ENCODE measurements at places on chromosomes 13 and 19.

GRCh38 chr13:24650161-24650560 lies 30.0 kb upstream of the ATP12A start:
- no peak for DNase-seq

DNA sequence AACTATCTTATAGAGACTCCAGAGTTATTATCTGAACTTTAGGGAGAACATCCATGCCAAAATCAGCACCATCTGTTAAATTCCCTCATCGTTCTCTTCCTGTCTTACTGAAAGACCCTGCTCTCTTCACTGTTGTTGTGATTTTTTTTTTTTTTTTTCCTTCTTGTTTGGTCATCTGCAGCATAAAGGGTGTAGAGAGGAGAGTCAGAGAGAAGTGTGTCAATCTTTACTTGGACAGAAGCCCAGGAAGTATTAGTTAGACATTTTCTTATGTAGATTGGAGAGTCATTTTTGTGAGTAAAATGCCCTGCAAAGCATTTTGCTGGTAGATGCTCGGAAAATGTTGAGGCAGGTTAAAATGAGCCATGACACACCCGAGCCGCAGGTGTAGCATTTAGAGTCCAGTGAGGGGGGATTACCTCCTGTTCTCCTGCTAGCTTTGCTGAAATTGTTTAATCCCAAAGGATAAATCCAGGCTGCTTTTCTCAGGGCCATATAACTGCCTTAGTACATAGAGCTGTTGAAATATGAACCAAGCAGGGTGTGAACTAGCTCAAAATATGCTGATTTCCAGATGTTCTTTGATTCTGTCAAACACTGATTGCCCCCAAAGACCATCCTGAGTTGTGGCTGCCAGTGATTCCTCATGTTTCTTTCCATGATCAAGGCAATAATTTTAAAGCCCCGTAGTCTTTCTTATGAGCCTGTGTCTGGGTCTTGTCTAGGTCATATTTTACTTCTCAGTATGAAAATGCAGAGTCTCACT lies 143.5 kb downstream of the DCT start:
- peak; percentile 71 for DNase-seq

DNA sequence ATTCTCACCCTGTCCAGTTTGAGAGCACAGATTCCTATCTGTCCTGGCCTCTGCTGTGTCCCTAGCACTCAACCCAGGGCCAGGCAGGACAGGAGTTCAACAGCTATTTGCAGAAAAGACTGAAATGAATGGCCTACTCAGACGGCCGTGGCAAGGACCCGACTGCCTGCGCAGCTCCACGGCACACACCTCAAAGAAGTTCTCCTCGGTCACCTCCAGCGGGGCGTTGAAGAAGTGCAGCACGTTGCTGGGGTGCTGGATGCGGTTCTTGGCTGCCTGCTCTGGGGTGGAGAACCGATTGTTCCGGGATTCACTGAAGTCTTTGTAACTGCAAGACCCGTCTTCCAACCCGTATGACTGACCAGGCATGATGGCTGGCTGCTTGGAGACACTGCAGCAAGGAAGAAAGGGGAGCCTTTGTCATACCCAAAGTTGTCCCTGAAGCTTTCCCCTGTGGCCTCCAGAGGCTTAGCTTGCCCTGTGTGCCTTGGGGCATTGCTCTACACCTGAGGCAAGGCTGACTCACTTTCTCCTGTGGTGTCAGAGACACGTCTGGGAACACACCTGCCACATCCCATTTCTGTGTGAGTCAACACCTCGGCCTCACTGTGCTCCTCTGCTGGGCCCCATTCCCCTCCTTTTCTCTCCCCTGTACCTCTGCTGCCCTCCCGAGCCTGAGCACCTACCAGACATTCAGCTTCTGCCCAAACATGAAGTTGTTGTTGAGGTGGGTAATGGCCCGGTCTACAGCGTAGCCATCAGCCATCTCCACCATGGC lies 6.8 kb upstream of the ECH1 start:
- DNase-seq: no peak

DNA sequence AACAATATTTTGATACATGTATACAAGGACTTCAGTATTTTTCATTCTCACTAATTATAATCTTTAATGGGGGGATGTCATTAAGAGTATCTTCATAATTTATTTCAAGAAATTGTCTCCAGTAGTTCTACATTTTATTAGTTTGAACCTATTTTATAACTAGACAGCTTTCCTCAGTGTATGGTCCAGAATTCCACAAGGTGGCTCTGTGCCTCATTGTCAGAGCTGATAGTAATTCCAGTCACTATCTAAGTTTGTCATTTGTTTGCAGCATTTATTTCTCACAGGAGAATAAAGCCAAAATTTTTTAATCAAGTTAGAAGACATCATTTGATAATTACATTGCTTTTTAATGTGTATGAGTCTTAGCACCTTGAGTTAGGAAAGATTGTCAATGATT lies 1633.0 kb upstream of the PCDH20 start:
- DNase-seq: no peak

- DNase-seq: peak; percentile 44
These were observed 4.3 kb downstream of the DOT1L start for GRCh38 chr19:2167896-2168618.

GRCh38 chr13:112904436-112904960 lies 64.5 kb upstream of the MCF2L start:
- no peak for DNase-seq

- no peak for DNase-seq
These were observed 776.3 kb downstream of the EFNB2 start for GRCh38 chr13:105758918-105759860.

DNA sequence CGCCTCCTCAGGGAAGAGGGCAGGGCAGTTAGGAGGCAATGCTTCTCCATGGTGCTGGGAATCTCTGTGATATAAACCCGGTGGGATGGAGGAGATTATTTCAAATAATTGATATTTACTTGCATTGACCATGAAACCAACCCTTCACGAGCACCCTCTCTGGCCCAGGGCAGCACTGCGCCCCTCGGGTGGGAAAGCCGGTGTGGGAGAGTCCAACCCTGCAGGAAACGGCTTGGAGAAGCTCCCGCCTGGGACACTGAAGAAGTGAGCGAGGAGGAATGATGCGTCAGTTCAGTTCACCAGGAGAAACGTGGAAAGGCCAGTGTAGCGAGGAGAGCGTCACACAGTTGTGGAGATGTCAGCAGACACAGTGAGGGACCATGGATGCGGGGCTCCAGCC lies 99.9 kb downstream of the COL4A2 start:
- DNase-seq: no peak

- DNase-seq: no peak
These were observed 666.4 kb downstream of the OLFM4 start for GRCh38 chr13:53694814-53695532.

DNA sequence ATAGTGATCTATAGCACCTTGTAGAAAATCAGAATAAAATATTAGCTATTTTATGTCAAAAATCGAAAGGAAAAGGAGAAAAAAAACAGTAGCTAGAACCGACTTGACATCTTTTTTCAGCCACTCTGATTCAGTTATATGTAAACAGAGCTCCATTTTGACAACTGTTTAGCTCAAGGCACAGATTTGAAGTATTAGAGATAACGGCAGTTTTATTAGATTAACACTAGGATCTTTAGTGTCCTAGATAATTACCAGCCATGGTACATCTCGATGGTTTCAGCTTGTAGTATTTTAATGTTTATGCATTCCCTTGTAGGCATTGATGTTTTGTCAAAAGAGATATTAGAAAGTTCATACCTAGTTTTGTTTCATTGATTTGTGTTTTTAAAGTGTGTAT lies 67.3 kb downstream of the PCDH17 start:
- no peak for DNase-seq

- DNase-seq: no peak
These were observed 266.7 kb downstream of the SPRY2 start for GRCh38 chr13:80074143-80074752.

DNA sequence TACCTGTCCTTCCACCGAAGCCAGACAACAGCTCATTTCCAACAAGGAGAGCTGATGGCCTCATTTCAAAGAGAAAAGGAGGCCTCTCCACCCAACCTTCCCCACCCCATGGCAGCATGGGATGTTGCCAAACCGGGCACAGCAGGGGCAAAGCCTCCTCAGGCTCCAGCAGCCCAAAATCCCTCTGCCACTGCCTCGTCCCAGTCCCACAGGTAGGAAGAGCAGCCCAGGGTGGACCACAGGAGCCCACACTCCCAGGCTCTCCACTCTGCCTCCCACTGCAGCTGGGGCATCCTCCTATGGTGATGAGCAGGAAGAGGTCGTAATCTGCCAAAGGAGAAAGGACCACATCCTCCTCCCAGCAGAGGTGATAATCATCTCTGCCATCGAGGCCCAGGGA lies 50.9 kb downstream of the PEPD start:
- no peak for DNase-seq

- peak; percentile 18 for DNase-seq
These were observed 30.8 kb downstream of the TMED1 start for GRCh38 chr19:10805065-10805757.

GRCh38 chr13:93224535-93224934 lies 2.1 kb upstream of the GPC6 start:
- peak; percentile 73 for DNase-seq

DNA sequence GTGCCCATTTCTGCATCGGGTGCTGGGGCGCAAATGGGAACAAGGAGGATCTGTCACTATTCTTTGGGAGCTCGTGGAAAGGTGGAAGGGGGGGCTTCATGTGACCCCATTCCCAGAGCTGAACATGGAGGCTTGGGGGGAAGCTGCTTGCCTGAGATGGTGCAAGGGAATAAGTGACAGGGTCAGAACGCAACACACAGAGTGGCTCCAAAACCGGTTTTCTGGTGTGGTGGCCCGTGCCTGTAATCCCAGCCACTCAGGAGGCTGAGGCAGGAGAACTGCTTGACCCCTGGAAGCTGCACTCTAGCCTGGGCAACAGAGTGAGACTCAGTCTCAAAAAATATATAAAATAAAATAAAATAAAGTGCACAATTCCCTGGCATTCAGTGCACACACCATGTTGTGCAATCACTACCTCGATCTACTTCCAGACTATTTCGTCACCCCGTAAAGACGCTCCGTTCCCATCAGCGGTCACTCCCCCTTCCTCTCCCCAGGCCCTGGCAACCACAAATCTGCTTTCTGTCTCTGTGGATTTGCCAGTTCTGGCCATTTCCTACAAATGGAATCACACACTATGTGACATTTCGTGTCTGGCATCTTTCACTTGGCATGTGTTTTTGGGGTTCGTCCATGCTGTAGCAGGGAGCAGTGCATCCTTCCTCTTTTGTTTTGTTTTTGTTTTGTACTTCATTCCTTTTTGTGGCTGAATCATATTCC lies 18.2 kb upstream of the COMP start:
- DNase-seq: peak; percentile 96

DNA sequence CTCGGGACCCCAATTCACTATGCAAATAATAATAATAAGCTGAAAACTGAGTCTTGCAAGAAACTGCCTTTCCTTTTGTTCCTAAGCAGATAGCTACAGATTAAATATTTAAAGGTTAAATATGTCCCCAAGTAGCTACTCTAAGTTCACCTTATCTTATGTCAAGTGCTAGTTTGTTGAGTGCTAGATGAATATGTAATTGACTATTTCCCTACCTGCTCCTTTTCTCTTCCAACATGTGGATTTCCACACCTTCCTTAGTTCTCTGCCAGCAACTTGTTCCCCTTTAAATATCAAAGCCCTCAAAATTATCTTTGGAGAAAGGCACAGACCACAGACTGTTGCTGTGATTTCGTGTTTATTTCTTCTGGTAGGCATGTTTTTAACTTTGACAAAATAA lies 709.2 kb upstream of the SLITRK1 start:
- DNase-seq: no peak

DNA sequence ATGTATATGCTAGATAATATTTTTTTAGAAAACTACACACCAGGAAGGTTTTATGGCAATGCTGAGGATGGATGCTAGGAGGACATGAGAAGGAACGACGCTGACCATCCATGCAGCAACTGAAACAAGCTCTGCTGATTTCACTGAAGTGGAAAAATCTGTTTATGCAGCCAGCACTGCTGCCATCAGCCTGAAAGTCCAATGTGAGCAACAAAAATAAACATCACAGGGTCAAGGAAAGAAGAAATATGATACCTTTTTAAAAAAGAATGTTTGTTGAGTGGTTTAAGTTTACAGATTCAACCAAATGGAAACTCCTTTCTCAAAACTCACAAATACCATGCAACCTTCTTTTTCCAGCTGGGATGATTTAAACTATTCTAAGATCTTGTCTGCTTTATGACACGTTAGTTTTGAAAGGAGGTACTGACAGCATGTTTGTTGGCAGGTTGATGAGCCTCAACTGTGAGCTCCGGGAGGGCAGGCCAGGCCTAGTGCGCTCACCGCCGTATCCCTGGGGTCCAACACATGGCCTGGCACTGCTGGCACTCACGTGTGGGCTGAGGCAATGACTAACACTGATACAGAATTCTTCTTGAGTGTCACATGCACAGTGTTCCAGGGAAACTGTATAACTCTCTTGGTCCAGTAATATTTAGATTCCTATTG lies 46.8 kb downstream of the LATS2 start:
- DNase-seq: peak; percentile 82

GRCh38 chr13:113928685-113929627 lies 44.9 kb downstream of the C13orf46 start:
- peak; percentile 71 for DNase-seq

- no peak for DNase-seq
These were observed 42.2 kb upstream of the TEX29 start for GRCh38 chr13:111278258-111278657.

DNA sequence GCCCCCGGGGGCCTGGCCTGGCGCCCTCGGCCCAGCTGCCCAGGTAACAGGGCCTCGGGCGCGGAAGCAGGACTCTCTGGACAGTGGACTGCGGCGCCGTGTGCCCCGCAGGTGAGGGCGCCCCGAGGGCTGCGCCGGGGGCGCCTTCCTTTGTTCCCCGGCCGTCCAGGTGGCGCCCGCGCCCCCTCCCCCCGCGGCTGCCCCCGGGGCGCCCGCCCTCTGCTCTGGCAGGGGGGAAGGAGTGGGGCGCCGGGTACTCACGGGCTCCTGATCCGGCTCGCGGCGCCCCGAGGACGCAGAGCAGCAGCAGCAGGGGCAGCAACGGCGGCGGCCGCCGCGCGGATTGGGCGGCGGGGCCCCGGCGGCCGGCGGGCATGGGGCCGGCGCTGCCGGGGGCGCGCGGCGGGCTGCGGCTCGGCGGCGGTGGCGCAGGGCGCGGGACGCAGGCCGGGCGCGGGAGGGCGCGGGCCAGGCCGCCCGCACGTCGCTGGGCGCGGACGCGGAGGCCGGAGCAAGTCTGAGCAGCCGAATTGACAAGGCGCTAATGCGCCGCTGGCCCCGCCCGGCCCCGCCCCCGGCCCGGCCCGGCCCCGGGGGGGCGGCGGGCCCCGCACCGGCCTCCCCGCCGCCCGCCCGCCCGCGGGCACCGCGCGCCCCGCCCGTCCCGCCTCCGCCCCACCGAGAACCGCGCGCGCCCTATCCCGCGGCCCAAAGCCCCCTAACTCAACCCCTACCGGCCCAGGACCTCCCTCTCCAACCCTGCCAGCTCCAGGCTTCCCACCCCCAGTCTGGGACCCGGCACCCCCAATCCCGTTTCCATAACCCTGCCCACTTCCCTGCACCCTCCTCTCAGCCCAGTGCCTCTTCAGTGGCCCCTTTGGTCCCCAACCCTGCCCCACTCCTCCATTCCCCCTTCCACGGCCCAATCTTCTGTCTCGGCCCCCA lies at the start of gene CRLF1:
CRLF1 (minus strand) TSS at position 519 of the 945 bp plus-strand sequence; CDS start at position 376, 143 bp downstream.
- DNase-seq: no peak

GRCh38 chr13:32093006-32093405 lies 61.4 kb downstream of the FRY start:
- DNase-seq: no peak
